ENCODE measurements at places on chromosomes 5 and 9. TPM values are rescaled to one million over a fixed set of nuclear protein-coding genes. Genes with fewer than 3 reads are reported as not detected.
A peak's percentile ranks its signal among the peaks of the same experiment; 100 is the strongest.

The MED10 gene
- total RNA-seq: 20.1 TPM

The SLC46A2 gene
- total RNA-seq: not detected

The KLF9 gene
- 0.98 TPM for total RNA-seq

DNA sequence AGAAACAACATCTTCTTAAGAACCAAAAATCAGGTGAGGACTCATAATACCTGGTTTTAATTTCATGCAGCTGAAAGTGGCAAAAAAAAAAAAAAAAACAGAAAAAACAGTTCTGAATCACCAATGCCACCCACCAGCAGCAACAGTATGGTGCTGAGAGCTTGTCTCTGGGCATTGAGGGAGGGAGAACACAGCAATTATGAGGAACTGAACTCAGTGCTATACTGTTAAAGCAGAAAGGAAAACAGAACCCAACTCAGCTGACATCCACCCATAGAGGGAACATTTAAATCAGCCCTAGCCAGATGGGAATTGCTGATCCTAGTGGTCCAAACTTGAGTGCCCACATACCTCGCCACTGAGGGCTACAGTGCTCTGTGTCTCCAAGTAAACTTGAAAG, 657.9 kb downstream of the ACTL7B start:
- no peak for DNase-seq

- DNase-seq: no peak
These were observed 1.3 kb downstream of the MAP3K1 start for GRCh38 chr5:56816546-56817081.

DNA sequence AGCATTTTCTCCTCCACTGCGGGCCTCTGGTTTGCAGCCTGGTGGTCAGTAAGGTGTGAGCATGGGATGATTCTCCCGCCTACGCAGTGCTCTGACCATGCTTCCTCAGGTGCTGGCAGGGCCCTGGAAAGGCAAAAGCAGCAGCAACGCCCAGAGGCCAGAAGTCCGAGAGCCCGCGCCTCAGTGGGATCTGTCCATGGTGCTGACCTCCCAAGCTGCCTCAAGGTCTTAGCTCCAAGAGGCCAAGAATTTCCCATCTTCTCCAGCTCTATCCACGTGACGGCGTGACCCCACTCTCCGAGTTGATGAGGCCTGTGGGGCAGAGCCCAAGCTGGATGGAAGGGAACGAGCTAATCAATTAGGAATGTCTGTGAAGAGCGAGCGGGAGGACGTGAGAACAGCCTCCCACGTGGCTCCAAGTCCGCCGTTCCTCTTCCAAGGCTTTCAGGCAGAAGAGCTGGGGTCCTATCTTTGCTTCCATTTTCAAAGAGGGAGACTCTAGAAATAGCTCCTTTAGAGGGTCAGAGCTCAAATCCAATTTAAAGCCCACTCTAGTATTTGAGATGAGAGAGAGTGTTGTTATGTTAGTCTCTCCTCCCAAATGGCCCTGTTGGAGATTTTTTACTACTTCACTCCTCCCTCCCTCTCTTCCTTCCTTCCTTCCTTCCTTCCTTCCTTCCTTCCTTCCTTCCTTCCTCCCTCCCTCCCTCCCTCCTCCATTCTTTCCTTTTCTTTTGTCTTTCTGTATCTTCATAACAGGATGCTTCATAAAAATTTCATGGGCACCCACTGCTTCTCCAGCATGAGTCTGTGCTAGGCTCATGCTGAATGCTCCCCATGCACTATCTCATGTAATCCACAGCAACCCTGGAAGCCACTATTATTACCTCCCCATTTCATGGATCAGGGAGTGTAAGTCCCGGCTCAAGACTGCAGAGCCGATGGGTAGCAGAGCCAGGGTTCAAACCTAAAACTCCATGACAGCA, 69.3 kb downstream of the OLFM1 start:
- DNase-seq: peak; percentile 89

The PCDHGA9 gene
- total RNA-seq: 1.1 TPM

The TNC gene
- total RNA-seq: 11.4 TPM

GRCh38 chr9:77375956-77376532, 198.7 kb downstream of the VPS13A start:
- peak; percentile 3 for DNase-seq

- DNase-seq: no peak
These were observed 1.1 kb downstream of the CD14 start for GRCh38 chr5:140631831-140632365.

- DNase-seq: no peak
These were observed 4.2 kb downstream of the MTAP start for GRCh38 chr9:21806644-21807043.

Data from H1 (cell line).